ENCODE measurements at places on chromosomes 6 and 20.
A peak's percentile ranks its signal among the peaks of the same experiment; 100 is the strongest.

DNA sequence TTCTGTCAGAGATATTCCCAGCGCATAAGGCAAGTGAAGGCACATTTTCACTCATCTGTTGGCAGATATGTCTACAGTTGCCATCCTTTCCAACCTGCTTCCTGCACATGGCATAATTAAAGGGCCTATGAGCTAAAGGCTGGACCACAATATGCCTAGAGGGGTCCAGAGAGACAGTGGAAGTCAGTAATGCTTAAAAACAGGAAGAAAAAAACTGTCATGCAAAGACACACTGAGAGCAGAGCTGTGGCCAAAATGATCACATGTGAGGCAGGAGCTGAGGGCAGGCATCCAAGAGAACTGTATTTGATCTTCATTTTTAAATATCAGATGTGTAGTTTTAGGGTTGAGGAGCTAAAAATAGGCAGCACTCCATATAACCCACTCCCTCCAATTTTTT is 125.0 kb upstream of the BACH2 start:
- DNase-seq, result no peak

GRCh38 chr6:63644668-63645326 is 9.2 kb downstream of the PHF3 start:
- DNase-seq, result no peak

DNA sequence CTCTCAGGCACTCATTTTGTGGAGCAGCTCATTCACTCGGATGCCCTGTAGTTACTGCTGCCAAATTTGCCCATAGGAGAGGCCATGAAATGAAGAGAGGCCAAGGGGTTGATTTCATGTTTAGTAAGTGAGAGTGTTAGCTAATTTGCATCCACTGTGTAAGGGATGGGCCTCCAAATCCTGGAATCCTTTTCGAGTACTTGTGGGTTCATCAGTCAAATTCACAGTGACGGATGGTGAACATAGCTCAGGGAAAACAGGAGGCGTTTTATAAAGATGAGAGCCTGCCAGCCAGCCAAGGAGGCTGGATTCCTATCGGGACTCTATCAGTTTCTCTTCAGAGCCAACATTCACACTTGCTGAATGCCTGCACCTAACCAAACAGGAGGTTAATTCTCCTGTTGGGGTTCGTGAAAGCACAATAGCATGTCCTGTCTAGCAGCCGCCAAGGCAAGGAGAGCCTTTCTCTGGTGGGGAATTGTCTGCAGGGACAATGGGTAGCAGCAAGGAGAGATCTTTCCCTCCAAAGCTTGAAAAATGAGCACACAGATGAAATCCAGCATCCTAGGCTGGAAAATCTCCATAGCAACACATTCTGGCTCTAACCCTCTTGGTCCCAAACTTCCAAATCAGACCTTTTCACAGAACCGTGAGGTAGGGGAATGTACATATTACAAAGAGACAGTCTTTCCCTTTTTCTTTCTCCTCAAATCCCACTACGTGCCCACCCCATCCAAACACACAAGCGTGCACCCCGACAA is 231.4 kb upstream of the ECI2 start:
- no peak for DNase-seq

DNA sequence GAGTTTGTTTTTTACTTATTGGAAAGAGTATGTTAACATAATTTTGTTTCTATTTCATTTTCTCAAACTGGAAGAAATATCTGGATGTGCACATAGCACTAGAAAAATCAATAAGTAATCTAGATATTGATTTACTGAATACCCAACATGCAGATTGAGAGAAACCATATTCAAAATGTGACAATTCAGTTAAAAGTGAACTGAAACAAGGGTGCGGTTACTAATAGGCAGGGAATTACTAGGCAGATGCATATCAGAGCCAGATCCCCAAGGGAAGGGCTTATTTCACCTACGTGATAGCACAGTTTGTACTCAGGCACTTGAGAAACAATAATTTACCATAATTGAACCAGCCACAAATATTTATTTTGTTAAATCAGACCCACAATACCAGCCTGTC is 493.1 kb upstream of the FLRT3 start:
- no peak for DNase-seq

DNA sequence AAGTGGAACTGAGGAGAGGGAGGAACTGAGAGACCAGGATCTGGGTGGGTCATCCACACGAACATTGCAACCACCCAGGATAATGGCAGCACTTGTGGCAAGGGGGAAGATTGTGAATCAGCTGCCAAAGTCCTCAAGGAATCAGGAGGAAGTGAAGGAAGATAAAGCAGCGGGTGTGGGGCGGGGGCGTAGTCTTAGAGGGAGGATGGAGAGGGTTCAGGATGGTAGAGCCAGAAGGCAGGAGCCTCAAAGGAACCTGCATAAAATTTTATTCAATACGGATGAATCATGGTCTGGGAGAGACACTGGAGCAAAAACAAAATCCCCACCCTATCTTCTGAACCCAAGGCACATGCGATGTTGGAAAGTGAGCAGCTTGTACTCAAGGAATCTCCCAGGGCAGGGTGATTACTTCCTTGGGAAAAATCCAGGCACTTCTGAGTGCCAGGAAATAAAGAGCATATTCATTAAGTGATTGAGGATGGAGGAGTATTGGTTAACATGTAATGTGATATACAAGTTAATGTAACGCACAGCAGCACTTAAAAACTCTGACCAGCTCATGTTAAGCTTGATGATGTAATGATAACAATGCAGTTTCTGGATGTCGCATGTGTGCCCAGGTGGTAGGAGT is 82.0 kb upstream of the B3GAT2 start:
- no peak for DNase-seq

DNA sequence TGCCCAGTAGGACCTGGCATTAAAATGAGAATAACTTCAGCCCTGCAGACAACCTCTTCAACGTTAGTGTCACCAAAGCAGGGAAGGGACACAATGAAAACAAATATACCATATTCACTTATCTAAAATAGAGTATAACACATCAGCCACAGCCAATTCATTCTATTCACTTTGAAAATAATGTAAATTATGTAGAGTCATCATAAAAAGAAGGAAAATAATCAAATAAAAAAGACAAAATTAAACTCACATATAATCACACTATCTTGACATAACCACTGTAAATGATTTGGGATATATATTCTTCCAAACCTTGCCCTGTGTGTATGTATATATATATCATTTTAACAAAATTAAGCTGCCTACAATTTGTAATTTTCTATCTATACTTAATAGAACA is 78.1 kb upstream of the HEY2 start:
- no peak for DNase-seq

DNA sequence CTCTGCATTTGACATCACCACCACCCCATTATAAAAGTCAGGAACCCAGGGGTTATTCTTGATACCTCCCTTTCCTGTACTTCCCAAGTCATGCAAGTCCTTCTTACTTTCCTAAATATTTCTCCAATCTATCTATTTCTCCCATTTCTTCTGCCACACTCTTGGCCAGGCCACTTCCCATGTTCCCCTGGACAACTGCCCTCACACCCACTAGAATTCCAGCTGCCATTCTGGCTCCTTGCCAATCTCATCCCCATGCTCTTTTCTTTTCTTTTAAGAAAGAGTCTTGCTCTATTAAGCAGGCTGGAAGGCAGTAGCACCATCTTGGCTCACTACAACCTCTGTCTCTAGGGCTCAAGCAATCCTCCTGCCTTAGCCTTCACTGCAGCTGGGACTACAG is 15.2 kb downstream of the DEFB132 start:
- no peak for DNase-seq

DNA sequence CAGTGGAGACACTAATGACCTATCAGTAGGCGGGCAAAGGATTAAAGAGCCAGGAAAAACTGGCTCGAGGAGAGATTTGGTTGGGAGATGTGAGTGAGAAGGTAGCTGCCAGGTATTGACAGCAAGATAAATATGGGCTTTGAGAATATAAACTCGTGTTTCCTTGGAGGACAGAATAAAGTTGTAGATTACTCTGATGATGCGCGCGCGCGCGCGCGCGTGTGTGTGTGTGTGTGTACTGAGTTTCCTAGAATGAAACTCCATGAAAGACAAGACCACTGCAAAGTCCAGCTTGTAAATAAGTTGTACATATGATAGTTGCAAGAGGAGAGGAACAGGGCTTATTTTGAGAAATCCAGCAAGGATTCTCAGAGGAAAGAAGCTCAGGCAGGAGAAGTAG is 13.3 kb upstream of the TREM2 start:
- no peak for DNase-seq

DNA sequence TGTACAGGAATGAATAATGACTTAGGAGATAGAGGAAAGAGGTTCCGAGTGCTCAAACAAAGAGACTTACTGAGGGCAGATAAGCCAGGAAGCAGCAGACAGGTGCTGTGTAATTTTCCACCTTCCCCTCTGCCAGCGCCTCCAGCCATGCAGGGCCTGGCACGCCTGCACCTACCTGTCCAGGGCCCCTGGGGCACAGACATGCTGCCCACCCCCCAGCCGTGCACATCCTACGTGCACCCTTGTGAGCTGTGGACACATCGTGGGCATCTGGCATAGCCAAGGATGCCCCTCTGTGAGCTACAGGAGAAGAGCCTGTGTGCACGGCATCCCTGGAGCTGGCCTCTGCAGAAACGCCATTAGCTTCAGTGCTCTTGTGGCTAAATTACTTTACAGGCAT is 7.1 kb upstream of the SMOC2 start:
- no peak for DNase-seq

GRCh38 chr6:44034391-44034861 is 92.8 kb downstream of the MRPL14 start:
- no peak for DNase-seq

DNA sequence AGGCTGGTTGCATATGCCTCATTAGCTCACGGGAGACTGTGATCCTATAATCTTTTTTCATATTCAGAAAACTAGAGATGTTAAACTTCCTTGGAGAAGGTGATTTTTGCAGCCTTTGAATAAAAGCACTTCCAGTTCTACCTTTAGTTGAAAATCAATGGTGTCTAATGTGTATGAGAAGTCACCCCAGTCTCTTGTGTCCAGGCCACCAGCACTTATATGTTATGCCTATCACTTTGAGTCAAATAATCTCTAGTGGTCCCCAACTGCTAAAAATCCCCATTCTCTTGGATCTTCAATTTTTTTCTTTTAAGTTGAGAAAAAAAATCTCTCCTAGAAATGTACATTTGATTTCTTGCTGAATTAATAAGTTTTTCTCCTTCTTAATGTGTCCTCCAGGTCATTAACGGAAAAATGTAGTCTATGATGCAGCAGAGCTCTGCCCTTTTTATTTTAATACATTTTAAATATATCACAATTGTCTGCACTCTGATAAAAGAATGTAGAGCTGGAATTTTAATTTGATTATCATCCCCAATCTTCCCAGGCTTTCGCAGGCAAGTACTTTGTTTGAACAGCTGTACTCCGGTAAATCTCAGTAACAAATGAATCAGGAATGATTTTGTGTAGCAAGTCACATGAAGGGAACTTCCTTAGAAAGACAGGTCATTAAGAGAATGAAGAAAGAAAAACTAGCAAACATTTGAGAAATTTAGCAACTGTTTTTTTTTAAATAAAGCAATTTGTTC is 147.0 kb downstream of the SOX4 start:
- no peak for DNase-seq

DNA sequence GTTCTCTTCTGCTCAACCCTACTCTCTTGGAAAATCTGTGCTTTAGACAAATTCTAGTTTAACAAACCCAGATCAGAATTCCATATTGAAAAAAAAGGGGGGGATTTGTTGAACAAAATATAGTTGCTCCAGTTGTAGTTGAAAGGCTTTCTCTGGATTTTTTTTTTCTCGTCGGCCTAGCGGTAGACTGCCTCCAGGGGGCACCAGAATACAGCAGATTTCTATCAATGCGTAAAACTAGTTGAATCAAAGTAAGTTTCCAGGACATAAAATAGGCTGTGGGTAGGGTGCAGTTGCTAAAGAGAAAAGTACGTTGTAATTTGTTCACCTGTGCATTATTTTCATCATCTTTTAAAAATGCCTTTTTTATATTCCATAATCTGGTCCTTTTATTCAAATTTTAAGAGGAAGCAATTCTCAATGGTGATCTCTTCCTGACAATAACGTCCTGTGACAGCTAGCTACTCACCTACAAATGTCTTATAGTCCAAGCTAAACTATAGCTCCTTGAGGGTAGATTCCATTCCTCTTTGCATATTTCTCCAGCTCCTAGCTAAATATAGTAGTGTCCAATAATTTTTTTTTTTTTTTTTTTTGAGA is 105.4 kb downstream of the PERP start:
- peak; percentile 39 for DNase-seq

GRCh38 chr6:7542874-7543624 is 1.6 kb downstream of the DSP start:
- DNase-seq, result no peak

GRCh38 chr20:49610691-49611538 is 43.0 kb upstream of the PTGIS start:
- DNase-seq, result peak; percentile 55

GRCh38 chr6:15023448-15023847 is 222.4 kb upstream of the JARID2 start:
- peak; percentile 7 for DNase-seq

DNA sequence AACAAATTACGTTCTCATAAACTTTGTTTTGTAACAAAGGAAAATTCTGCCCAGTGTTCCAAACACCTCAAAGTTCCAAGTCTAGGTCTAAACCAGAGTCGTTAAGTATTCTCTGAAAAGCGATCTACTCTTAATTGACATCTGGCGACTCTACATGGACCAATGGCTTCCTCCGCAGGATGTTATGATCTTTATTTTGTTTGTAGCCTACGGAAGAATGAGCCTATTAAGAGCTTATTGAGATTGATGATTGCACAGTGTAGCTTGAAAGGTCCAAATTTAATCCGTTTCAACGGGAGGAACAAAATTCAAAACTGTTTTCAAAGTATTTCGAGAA is 61.1 kb downstream of the FAM217A start:
- DNase-seq, result no peak

DNA sequence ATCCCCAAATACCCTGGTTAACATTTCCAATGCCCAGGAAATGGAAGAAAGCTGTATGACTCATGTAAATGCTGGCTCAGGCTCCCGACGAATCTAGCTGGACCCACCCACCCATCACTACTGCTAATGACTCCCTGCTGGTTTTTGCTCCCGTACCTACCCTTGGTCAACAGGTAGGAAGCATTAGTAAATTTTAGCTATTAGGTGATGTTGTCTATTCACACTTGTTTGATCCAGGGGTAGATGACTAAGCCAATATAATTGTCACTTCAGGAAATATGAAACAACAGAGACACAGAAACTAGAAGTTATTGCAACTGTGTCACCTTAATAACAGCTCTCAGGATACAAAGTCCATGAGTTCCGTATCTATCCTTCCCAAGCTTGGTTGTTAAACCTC is 94.4 kb upstream of the BEND6 start:
- DNase-seq, result no peak

- DNase-seq, result no peak
Measured at GRCh38 chr20:62555642-62556420, 80.0 kb upstream of the GATA5 start.

Measured in stimulated activated CD8-positive, alpha-beta memory T cell treated with anti-CD3 and anti-CD28 coated beads, Interleukin-2, amount 100 ng/mL, for 1 hour (primary cell).